ENCODE measurements at places on chromosomes 5 and 9.

DNA sequence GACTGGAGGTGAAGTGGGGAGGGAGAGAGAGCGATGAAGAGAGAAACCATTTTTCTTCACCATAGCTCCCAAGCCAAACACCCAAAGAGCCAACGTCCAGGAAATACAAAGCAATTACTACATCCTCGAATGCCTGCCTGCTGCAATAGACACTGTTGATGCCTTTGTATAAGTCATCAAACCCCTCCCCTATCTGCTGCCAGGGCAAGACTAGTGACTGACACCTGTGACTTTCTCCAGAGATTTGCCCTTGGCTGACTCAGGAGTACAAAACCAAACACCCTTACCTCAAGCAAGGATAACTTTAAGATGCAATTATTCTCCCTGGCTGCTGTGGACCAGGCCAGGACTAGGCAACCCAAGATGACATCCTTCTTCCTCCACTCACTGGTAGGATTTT, 81.8 kb upstream of the RASA1 start:
- DNase-seq: no peak

- DNase-seq: no peak
Observed at GRCh38 chr9:130336027-130336610, 70.6 kb downstream of the HMCN2 start.

DNA sequence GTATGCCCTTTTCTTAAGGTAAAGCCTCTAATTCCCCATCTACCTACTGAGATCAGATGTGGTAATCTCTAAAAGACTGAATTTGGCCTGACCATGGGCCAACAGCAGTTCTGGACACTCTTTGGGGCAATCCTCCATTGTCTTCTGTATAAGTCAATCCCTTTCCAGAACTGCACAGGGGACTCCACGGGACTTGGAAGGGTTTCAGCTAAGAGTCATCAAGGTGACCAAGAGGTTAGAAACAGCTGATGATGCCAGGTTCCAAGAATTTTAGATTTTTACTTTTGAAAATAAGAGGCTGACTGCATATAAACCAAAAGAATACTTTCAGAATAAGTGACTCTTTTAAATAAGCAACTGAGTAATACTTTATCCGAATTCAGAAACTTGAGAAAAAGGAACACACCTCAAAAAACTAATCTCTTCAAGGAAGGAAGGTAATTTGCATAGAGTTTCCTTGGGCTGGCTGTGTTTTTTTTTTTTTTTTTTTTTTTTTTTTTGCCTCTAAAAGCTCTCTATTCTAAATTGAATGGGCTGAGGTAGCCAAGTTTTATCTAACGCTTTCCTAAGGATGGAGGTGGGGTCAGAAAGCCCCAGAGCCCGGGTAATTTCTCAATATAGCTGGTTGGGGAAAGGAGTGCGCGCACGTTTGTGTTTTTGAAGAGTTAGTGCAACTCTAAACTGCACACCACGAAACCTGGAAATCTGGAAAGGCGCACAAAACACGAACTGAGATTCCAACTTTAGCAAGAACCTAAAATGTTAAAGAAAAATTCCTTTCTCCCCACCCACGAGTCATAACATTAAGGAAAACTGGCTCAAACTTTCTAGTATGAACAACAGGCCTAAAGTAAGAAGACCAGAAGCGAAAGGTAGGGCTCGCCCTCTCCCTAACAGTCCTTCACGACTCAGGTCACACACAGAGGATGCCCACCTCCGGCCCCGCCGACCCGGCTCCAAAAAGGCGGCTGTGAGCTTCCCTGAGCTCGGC, 1.3 kb downstream of the VCP start:
- DNase-seq: no peak

DNA sequence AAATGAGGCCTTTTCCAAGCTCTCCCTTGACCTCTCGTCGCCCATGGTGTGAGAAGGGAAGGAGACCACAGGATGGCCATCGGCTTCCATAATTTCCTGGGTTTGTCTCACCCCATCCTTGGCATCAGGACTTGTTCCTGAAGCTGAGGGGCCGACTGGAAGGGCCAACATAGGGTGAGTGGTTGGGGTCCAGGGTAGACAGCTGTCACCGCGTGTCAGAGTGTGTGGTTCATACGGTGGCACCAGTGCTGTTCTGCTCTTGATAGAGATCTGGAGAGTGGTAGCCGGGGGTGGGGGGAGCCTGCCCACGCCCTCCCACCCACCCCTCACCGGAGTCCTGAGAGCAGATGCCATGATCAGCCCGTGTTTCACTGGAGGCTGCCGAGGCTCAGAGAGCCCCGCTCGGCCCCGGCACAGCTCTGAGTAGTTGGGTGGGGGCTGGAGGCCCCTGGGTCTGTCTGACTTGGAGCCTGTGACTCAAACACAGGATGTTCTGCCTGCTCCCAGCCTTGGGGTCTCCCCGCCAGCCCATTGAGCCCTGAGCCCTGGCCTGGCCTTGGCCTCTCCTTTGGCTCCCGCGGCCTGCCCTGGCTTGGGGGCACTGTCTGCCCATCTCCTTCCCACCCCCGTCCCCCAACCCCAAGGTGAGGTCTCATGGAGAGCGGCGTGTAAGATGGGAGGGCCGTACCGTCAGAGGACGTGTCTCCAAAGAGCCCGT, 53.1 kb upstream of the IER5L start:
- DNase-seq: no peak

GRCh38 chr9:30036558-30036957, 2347.9 kb upstream of the ACO1 start:
- DNase-seq: no peak

GRCh38 chr5:128408622-128409021, 129.4 kb downstream of the FBN2 start:
- DNase-seq: no peak

DNA sequence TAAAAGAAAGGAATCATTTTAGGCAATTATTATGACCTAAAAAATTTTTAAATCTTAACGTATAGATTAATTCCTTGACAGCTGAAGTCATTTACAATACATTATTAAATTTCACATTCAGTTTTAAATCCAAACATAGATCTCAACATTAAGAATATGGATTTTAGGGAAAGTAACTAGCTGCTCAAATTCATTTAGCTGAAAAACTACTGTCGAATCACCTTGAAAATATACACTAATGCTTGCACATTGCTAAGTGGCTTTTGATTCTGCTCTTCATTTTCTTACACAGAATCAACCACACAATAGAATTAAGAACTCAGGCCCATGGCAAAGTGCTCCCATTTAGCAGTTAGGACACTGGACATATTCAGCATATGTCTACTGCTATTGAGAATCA, 454.2 kb downstream of the RAB3C start:
- DNase-seq: no peak

DNA sequence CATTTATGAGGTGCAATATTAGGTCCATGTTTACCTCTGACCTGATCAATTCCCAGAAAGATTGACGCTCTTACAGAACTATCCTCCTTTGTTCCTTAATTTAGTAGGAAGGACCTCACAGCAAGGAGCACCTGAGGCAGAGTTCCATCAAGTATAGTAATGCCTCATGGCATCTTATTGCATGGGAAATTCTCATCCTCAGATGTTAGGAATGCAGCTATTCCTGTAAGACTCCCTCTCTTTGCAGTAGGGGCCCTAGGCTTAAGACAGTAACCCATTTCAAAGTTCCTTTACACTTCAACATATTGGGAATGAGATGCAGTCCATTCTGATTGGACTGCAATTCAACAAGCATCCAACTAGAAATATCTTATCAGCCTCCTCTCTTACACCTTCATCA, 69.8 kb downstream of the SLCO4C1 start:
- DNase-seq: no peak

DNA sequence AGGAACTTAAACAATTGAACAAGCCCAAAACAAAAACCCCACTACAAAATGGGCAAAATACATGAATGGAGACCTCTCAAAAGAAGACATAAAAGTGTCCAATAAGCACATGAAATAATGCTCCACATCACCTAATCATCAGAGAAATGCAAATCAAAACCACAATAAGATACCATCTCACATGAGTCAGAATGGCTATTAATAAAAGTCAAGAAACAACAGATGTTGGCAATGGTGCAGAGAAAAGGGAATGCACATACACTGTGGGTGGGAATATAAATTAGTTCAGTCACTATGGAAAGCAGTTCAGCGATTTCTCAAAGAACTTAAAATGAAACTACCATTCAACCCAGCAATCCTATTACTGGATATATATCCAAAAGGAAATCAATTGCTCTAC, 337.4 kb upstream of the GRIA1 start:
- no peak for DNase-seq

DNA sequence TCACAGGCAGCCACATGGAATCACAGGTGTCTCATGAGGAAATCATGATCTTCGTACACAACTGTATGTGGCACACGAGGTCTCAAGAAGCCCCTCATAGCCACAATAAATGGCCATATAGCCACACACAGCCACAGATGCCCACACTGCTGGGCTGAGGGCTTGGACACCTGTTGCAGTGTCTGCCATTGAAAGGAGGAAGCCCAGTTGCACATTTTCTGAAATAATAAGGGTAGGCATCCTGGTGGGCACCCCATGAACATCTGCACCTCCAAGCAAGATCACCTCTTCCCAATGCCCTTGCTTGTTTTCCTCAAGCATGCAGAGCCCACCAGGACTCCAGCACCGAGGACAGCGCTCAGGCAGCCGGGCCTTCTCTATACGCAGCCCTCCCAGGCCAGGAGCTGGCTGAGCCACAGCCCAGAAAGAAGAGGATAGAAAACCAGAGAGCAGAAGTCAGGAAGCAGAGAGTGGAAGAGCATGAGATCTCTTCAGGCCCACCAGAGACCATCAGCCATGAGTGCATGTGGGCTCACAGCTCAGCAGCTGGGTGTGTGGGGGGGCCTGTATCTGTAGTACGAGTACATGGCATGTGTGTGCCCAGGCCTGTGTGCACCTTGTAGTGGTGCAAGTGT, 1.0 kb upstream of the ACSL6 start:
- no peak for DNase-seq

DNA sequence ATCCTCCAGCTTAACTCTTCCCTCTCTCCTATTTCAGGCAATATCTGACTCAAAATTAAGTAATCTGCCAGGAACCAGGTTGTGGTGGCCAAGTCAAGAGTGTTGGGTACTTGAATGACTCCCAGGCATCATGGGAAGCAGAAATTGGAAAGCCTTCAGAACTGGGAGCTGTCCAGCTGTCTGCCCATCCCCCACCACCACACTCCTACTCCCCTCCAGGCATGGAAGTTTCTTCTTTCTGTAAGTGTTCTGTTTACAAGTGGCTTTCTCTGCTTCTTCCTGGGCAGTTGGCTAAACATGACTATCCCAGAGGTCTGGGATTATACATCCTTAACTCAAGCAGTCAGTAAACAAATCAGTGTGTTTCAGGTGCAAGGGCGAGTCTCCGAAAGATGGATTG, 14.6 kb upstream of the PBX3 start:
- no peak for DNase-seq

GRCh38 chr9:13410566-13411031, 131.1 kb upstream of the MPDZ start:
- no peak for DNase-seq

DNA sequence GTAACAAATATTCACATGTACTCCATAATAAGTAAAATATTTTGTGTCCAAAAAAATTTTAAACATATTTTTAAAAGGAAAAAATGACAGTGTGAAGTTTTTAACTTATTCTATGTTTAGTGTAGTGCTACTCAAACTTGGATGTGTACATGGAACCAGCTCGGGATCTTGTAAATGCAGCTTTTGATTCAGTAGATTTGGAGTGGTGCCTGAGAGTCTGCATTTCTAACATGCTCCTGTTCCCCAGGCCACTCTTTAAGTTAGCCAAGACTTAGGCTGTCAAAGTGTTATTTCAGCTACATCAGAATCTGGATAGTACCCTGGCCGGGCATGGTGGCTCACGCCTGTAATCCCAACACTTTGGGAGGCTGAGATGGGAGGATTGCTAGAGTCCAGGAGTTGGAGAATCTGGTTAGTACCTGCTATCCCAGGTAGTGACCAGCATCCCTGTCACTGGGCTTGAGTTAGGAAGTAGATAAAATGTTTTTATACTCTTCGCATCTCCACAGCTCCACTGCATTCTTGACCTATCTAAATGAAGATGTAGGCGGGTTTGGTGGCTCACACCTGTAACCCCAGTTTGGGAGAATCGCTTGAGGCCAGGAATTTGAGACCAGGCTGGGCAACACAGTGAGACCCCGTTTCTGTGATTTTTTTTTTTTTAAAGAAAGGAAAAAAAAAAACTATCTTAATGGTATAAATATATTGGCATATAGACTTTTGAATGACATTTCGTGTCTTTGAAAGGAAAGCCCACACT, 60.7 kb upstream of the TTC23L start:
- no peak for DNase-seq

DNA sequence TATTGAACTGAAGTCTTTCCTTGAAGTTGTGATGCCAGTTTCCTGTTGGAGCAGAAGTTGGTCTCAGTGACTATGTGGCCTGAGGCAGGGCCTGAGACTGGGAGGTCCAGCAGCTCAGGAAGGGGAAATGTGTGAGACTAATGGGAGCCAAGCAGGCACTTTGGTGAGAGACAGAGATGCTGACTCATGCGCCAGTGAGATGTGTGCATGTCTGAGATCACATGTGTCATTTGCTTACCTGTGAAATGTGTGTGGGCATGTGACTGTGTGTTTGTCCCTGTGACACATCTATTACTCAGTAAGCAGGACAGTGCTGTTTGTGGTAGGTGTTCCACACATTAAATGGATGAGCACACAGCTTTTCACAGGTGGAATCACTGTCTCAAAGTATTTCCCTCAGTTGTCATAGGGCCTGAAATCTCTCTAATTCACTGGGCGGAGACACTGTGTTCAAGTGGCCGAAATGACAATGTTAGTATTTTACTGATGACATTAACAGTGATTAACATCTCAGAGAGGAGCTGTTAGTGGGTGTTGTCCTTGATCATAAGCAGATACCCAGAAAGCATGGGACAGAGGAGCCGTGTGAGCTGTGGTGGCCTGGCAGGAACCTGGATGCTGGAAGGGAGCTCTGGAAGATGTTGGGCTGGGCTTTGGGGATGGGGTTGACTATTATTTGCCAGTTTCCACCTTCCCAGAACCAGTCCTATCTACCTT, 7.4 kb downstream of the NPR2 start:
- DNase-seq: no peak

DNA sequence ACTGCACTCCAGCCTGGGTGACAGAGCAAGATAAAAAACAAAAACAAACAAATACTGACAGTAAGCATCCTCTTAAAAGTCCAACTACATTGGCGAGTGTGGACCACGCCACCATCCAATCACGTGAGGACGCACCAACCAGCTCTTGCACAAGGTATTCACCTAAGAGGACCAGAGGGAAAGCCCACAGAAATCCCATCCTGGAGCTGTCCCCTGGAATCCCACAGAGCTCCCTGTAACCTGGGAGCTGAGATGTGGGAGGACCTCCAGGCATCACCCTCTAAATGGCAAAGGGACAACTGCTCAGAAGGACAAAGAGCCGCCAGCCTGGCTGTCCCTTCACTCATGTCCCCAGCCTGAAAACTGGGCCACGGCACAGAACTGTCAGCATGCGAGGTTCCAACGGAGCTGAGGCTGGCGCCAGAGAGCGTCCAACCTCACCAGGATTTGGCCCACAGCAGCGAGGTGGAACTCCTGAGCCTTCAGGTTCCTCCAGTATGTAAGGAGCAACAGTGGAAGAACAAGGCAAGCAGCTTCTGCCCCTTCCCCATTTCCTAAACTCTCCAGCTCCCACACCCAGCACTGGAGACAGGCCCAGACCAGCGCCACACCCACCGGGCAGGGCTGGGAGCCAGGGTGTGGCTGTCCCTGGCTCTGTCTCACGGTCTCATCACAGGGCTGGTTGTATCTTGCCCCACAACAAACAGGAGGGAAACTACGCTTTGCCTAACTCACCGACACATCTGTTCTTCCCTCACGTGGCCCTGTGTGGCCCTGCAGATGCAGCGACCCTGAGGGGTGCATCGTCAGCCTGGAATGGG, 15.2 kb downstream of the IPPK start:
- DNase-seq: no peak

GRCh38 chr5:10441083-10441991, at the start of gene ROPN1L:
ROPN1L (plus strand) TSS chr5:10441879; CDS start chr5:10442168, 289 bp downstream.
- peak; percentile 52 for DNase-seq
